EH (cell line): ENCODE measurements at places on chromosomes 4 and X.

DNA sequence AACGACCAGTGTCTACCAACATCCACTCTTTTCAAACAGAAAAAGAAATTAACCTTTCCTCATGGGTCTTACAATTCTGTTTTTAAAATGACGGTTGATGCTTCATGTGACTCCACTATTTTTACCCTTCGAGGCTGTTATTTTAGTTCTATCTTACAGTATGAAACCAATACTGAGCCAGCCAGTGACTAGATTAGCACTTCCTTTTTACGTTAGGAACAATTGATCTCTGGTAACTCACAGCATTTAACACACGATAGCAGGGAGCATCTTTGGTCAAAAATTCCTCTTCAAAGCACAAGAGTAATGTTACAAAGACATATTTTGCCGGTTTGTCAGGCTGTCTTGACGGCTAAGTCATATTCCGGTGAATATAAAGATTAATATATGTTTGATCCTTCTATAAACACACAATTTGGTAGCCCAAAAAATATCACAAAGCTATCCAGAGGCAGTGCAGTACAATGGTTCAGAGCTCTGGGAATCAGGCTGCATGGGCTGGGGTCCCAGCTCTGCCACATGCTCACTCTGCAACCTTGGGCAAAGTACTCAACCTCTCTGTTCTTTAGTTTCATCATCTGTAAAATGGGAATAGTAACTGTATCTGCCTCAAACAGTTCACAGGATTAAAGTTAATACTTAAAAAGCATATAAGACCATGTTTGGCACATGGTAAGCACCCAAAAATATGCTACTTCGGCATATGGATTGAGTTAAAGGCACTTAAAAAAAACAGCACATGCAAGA lies 62.9 kb upstream of the TXK start:
- no peak for DNase-seq

GRCh38 chr4:75490155-75490554 lies 24.0 kb downstream of the RCHY1 start:
- peak; percentile 45 for DNase-seq

GRCh38 chrX:2958199-2958598 lies 29.1 kb upstream of the ARSD start:
- no peak for DNase-seq

DNA sequence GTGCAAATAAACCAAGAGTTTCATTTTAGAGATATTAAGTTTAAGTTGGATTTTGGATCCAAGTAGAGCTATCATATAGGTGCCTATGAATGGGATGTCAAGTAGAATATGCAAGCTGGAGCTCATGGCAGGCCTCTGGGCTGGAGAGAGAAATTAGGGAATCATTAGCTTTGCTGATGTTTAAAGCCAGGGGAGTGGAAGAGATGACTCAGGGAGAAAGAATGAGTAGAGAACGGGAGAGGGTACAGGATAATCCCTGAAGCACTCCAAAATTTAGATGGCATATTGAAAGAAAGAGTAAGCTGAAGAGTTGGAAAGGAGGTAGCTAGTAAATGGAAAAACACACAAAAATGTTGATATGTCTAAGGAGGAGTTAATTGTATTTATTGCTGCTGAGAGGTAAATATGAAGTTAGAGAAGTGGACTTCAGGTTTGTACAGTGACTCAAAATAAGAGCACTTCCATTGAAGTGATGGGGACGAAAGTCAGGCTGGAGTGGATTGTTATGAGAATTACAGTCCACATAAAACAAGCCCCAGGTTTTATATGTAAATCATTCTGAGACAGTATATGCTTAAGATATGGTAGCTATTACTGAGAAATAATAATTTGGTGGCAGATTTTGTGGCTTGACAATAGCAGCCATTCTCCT lies 72.5 kb upstream of the GRXCR1 start:
- no peak for DNase-seq

GRCh38 chrX:121666171-121666570 lies 618.8 kb downstream of the GLUD2 start:
- DNase-seq: no peak

DNA sequence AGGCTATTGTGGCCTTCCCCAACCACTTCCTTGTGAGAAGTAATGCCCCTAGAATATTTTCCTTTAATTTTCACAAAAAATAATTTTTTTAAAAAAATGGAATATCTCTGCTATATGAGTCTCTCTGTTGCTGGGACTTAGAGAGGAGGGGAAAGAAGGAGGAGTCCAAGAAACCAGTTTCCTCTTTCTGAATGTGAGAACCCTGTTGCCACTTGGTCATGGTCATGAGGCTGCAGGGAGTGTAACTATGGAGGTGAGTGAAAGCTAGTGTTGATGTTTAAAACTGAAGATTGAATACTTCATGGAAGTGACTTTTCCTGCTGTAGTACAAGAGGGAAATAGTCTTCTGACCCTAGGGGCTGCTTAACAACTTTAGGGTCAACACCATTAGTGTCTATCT lies 20.4 kb downstream of the KIAA1210 start:
- DNase-seq: no peak

DNA sequence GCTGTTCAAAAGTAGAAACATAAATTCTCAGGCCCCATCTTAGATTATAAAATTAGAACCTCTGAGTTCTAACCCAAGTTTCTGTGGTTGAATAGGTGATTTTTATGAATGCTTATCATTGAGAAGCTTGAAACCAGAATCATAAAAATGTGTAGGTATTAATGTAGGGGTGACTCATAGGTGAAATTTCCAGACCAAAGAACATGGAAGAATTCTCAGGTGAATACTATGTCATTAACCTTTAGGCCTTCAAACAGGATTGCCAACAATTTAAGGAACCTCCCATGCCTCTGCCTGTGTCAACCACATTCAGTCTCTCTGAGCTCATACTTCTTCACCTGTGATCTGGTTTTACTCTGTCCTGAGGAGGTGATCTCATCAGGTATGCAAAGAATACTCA lies 177.8 kb downstream of the NPFFR2 start:
- DNase-seq: no peak

DNA sequence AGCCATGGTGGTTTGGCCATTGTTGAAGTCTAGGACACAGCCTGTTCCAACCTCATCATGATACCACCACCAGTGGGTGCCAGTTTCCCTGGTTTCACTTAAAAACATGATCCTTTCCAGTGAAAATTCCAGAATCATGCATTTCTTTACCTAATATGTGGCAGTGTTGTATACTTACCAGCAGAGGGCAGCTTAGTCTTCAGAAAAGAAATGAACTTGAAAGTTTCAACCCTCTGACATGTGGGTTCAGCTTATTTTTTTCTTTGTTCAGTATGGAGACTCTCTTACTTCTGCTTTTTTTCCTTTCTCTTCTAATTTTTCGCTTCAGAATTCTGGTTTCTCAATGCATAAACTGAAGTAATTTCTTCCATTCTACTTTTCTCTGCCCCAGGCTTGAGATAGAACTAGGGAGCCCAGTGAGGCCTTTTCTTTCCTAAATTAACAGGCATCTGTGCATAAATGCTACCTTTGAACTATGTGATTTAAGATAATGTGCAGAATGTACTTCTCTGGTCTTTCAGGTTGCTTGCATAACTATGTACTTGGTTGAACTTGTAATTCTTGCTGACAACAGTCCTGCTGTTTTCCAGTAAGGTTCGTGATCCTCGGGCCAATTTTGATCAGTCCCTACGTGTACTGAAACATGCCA lies 10.7 kb downstream of the LIAS start:
- DNase-seq: peak; percentile 88

- no peak for DNase-seq
Observed at GRCh38 chr4:86778175-86778574, 71.0 kb downstream of the SLC10A6 start.

- DNase-seq: peak; percentile 65
Observed at GRCh38 chrX:11458170-11458569, 165.0 kb downstream of the AMELX start.

- peak; percentile 82 for DNase-seq
Observed at GRCh38 chrX:122943918-122944317, 240.2 kb upstream of the GRIA3 start.

DNA sequence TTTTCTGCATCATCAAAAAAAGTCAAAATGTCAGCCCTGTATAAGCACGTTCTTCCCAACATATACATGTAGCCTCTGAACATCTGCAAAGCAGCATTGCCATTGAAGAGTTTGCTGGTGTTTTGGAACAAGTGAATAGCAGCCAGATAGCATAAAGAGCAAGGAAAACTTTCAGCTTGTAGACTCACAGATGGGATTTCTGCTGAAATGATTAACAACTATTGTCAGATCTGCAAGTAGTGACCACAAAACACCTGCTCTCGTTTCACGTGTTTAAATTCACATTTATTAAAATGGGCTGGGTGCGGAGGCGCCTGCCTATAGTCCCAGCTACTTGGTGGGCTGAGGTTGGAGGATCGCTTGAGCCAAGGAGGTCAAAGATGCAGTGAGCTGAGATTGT lies 123.7 kb downstream of the SPRY1 start:
- DNase-seq: no peak

- no peak for DNase-seq
Observed at GRCh38 chr4:185309770-185310169, 86.0 kb downstream of the LRP2BP start.

GRCh38 chr4:119068529-119068962 lies 67.1 kb upstream of the MYOZ2 start:
- DNase-seq: peak; percentile 84

GRCh38 chr4:12022409-12022808 lies 593.7 kb upstream of the HS3ST1 start:
- DNase-seq: no peak

- DNase-seq: no peak
Observed at GRCh38 chrX:133922390-133922771, 63.0 kb downstream of the GPC3 start.

DNA sequence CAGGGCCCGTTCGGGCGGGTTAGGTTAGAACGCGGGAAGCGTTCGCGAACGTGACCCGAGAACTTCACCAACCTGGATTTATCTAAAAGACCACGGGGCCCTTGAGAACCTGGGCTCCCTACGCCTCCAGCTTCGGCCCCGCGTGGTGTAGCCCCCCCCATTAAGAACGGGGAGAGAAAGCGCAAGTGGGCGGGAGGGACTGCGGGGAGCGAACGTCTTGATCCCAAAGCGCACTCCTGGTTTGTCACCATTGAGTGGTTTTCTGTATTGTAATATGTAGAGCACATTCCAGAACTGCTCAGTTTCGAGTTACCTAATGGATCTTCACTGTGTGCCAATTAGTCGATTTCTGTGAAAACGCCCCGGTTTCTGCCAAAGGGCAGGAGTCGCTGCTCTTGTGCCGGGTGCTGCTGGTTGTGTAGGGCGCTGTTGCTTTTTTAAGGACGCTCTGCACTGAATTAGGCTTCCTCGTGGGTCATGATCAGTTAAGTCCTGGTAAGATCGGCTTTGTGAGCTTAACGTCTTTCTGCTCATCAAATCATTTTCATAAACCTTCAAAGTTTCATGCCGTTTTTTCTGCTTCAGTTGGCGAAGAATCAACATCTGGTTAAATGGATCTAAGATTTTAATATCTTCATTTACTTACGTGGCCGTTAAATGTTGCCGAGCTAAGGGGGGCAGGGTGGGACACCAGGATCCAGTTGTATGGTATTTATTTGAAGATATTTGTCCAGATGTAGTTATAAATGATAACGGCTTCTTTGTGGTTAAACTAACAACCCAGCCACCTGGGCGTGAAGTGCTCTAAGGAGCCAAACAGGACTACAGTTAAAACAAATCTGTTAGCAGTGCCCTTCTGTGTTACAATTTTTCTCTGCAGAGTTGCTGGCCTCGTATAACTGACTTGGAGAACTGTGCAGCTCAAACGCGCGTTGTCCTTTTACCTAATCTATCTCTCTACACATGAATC lies 809 bp downstream of the MND1 start:
- peak; percentile 69 for DNase-seq

DNA sequence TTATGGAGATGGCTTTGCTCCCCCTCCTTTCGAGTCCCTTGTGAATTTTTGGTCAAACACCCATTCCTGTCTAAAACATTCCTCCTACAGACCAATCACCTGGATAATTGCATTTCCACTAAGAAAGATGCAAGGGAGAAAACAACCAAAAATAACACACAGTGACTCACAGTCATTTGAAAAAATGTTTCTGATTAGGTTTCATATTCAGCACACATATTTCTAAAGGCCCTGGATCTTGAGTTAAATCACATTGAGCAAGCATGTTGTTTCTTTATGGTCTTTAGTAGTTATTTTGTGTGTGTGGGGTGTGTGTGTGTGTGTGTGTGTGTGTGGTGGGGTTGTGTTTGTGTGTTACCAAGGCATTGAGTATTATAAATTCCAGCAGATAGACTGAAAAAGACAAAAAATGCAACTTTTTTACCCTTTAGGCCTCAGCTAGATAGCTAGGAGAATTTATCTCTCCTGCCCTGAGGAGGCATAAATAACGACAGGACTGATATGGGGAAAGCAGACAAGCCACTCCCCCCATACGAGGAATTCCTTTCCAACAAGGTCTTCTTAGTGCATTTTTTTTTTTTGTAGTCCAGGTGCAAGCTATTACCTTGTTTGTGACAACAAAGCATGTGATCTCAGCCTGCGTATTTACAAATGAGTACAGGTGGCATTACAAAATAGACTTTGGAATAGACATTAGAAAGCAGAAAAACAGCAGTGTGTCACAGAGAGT lies 265.4 kb upstream of the ADGRL3 start:
- DNase-seq: no peak

DNA sequence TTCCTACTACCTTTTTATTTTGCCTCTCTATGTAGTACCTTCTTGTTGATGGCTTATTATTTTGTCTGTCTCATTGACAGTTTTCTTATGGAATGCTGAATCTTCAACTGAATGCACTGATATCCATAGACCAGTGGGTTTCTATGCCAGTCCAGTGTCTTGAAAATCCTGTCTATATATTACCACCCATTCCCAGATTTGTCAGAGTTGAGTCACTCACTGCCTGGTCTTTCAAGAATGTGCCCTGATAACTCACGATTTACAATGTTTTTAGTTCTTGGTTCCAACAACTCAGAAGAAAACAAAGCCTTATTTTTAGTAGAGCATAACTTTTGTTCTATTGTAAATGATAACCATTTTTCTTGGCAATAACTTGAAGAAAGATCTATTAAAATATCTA lies 606.0 kb upstream of the PITX2 start:
- DNase-seq: peak; percentile 74

- DNase-seq: no peak
Observed at GRCh38 chr4:109574931-109575804, 15.1 kb downstream of the MCUB start.

DNA sequence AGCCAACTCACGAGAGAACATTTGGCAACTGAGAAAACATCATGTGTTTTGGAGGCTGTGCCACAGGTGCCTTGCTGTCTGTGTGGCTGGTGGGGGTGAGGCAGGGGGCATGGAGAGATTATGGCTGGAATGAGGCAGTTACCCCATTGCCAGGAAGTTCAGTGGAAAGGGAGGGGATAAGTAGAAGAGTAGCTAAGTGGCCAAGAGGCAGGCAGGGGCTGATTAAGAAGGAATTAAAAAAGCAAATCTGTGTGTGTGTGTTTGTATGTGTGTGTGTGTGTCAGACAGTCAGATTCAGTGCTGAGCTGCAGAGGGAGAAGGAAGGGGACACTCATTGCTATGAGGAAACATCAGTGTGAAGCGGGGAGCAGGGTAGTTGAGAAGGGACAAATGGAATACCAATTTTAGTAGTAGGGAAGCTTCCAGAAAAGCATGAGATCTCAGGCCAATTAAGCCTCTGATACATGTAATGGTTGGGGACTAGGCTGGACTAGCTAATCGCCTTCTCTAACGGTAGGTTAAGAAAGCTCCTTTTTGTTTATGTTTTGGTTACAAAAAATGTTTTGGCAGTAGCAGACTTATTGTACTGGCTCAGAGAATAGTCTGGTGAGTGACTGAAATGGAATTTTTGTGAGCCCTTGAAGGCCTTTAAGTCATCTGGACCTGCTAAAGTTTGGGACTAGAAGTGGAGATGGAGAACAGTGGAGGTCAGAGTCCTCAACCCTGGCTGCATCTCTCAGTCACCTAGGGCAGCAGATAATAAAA lies 18.5 kb downstream of the TMEM164 start:
- peak; percentile 79 for DNase-seq
